Glutamatergic neuron (in vitro differentiated cells): ENCODE measurements at places on chromosomes 1 and 21. TPM values are rescaled to one million over a fixed set of nuclear protein-coding genes. Genes with fewer than 3 reads are reported as not detected.

DNA sequence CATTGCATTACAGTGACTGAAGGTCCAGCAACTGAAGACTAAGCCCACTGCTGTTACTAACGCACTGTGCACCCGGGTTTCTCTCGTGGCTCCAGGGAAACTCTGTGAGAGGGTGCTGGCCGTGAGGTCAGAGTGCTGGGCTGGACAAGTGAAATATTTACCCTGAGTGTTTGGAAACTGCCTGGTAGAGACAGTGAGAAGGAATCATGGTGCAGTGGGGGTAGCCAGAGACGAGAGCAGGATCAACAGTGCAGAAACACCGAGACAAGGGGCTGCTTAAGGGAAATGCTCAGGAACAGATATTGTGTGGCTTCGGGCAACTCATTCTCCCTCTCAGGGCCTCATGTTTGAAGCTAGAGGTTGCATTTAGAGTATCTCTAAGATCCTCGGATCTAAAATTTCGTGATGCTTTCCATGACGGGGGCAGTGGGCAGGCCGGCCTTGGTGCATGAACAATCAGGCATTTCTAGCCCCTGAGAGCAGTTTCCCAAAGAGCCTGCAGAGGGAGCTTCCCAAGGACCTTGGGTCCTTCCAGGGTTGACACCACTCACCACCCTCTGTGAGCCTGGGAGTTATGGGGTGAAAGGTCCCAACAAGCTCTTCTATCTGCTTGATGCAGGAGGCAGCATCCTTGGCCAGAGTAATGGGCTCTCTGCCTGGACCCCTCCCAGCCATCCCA is 9.7 kb downstream of the CD2 start:
- peaks cover 4% of the 10 kb centered on the region for H3K36me3 ChIP-seq
- H3K27ac ChIP-seq: no peak overlapping the region
- H3K4me3 ChIP-seq: no peak overlapping the region
- peak; percentile 41 for DNase-seq
- H3K4me1 ChIP-seq: no peaks in the 10 kb centered on the region
- H3K27me3 ChIP-seq: no peaks in the 10 kb centered on the region

DNA sequence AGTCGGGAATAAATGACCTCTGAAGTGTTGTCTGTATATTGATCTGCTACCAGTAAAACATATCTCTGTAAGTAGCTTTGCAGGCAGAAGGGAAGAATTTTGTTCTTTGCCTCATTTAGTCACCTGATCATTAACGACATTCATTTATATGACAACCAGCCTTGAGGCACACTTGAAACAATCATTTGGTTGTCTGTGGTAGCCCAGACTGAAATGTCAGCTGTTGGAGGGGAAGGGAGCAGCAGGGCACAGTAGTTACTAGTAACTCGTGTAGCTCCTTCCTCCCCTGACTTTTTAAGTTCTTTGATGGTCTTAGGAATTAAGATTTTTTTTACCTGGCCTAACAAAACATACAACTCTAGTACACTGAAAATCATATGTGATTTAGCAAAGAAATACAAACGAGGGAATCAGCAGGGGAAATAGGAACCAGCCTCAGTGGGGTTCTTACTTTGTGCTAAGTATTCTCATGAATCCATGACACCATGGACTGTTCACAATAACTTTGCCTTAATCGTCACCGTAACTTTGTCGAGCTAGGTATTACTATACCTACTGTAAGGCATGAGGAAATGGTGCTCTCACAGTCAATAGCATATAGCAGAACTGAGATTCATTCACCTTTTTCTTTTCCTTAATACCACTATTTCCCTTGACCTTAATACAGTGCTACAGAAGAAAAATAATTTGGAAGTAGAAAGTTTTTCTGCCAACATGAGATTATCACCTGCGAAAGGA is 6.4 kb downstream of the IL12RB2 start:
- H3K27me3 ChIP-seq: no peaks in the 10 kb centered on the region
- no peaks in the 10 kb centered on the region for H3K36me3 ChIP-seq
- H3K4me3 ChIP-seq: no peak overlapping the region
- no peak for DNase-seq
- H3K4me1 ChIP-seq: no peaks in the 10 kb centered on the region

DNA sequence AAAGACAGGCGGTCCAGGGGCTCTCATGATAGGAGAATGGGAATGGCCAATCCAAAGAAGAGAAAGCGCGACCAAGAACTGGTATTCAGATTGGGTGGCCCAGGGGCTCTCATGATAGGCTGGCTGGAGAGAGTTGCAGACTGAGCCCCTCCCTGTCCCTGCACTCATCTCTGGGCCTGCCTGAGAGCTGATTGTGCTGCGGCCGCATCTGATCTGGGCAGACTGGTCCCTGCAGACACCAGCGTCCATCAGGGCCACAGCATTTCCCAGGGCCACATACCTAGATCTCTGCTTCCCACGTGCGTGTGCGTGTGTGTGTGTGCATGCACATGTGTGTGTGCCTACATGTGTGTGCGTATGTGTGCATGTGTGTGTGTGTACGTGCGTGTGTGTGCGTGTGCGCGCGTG is 30.4 kb upstream of the MAN1C1 start:
- peaks cover 4% of the 10 kb centered on the region for H3K27me3 ChIP-seq
- H3K4me1 ChIP-seq: peaks cover 14% of the 10 kb centered on the region
- no peak overlapping the region for H3K27ac ChIP-seq
- peak; percentile 67 for DNase-seq
- H3K4me3 ChIP-seq: no peak overlapping the region

- peaks cover 32% of the 10 kb centered on the region for H3K4me1 ChIP-seq
- H3K27me3 ChIP-seq: peaks cover 6% of the 10 kb centered on the region
- H3K36me3 ChIP-seq: no peaks in the 10 kb centered on the region
- no peak overlapping the region for H3K27ac ChIP-seq
- no peak for DNase-seq
Observed at GRCh38 chr1:89822999-89823628, 2.3 kb downstream of the LRRC8D start.

The SMCP gene
- not detected for total RNA-seq
